ENCODE measurements at places on chromosomes 5 and 9.

DNA sequence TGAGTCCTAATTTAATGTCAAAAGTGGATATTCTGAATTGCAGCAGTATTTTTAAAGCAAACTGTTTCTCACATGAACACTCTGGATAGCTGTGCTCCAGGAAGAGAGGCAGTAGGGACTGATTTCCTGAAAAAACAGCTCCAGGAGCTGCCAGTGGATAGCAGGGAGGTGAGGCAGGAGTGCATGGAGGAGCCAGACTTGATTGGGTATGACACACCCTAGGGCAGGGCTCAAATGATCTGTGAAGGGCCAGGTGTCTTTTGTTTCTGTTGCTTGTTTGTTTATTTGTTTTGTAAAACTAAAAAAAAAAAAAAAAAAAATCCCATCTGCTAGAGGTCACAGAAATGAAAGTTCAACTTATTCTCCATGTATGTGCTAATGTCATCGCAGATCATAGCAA lies 83.4 kb downstream of the ADRB2 start:
- DNase-seq: no peak

DNA sequence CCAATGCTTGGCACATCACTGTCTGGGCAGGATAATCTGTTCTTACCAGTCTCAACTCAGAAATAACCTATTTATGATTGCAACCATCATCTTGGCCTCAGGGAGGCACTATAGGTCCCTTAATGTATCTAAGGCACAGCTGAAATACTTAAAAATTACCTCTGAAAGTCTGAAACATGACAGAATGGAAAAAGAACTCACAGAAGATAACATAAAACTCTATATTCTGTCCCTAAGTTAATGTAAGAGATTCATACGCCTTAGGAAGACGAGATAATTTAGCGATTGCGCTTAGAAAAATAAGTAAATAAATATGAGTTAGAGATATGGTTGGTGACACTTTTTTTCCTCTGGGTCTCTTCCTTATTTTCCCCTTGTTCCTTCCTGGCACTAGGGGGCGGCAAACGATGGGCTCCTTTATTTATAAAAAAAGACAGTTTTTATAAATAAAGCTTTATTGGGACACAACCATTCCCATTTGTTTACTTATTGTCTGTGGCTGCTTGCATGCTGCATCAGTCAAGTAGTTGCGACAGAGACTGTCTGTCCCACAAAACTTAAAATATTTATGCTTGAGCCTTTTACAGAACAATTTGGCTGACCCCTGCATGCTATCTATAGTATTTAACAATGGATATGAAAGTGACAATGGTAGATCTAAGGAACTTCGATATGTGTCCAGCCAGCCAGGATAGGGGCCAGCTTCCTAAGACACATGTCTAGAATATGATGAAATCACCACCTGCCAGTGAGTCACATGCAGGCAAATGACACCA lies 79.6 kb downstream of the PDE4D start:
- peak; percentile 58 for DNase-seq

GRCh38 chr9:120737416-120738165 lies 23.3 kb upstream of the MEGF9 start:
- DNase-seq: no peak

DNA sequence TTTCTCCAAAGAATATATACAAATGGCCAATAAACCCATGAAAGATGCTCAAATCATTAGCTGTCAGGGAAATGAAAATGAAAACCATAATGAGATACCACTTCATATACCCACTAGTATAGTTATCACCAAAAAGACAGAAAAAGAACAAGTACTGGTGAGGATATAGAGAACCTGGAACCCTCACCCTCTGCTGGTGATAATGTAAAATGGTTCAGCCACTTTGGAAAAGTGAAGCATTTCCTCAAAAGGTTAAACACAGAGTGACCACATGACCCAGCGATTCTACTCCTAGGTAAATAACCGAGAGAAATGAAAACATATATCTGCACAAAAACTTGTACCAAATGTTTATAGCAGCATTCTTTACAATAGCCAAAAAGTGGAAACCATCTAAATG lies 72.0 kb downstream of the HSD17B3 start:
- DNase-seq: no peak

DNA sequence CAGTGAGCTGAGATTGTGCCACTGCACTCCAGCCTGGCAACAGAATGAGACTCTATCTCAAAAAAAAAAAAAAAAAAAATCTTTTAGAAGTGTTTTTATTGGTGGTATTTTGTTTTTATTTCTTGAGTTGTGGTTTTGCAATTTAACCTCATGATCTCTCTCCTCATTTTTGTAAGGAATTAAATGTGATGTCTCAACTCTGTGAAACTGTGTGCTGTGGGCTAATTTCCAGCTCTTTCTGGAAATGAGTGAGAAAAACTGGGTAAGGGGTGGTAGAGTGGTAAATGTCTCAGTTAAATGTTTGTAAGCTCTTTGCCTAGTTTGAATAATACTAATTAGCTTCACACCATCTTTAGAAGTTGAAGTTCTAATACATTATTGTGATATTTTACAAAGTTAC lies 29.0 kb downstream of the ACO1 start:
- peak; percentile 50 for DNase-seq

GRCh38 chr5:139078345-139078744 lies 119.8 kb downstream of the SIL1 start:
- DNase-seq: no peak

- DNase-seq: no peak
Measured at GRCh38 chr9:97311798-97312500, 4.5 kb downstream of the CCDC180 start.

GRCh38 chr5:179795049-179795862 lies 1.5 kb downstream of the LTC4S start:
- no peak for DNase-seq

DNA sequence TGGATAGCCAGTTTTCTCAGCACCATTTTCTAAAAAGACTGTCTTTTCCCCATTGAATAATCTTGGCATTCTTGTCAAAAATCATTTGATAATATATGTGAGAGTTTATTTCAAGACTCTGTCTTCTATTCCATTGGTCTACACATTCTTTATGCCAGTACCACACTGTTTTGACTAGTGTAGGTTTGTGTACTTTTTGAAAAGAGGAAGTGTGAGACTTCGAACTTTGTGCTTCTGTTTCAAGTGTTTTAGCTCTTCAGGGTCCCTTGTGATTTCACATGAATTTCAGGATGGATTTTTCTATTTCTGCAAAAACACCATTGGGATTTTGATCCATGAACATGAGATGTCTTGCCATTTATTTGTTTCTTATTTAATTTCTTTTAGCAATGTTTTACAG lies 78.5 kb upstream of the ALDH1A1 start:
- DNase-seq: no peak

DNA sequence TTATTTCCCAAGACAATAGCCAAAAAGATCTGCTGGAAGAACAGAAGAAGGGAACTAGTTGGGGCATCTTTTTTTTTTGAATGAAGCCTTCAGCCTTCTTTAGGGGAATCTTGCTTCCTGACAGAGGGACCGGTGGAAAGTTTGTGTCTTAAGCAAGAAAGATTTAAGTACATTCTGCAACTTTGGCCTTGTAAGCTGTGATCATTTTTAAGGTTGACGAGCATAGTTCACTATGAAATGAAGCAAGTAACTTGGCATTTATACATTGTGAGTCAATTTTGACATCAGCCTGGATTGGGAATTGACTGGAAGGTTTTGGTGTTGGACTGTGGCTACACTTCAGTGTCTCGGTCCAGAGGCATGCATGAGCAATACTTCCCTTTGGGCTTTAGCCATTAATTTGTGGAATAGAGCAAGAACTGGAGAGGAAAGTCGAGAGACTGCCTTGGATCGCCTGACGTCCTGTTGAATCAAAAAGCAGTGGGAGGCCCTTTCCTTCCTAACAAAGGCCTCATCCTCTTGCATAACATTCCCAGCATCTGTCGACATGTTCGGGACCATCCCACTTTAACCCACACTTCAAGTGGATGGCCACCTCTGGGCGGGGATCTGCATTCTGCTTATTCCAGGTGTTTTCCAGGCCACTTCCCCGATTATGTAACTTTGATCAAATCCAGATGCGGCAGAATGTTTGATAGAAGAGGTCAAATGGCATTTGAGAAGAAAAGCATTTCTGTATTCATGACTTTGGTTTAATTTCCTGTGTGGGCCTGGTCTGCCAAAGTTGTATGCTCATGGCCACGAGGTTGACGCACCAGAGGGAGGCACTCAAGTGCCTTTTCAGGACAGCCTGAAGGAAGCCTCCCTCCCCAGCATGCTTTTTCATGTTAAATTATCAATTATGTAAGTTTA lies 12.5 kb downstream of the ABL1 start:
- peak; percentile 100 for DNase-seq

DNA sequence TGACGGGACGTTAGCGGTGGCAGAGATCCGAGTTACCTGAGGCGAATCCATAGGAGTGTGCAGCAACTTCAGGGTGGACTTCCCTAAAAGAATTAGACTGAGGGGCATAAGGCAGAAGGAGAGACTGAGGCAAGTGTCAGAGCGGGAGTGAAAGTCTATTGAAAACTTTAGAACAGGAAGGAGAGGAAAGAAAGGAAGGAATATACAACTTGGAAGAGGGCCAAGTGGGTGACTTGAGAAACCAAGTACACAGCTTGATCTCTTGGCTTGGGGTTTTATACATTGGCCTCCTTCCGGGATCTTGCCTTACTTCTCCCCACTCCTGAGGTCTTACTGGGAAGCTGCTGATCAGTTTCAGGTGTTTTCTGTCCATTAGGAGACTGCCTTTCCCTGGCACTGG lies 84.9 kb downstream of the SNX18 start:
- DNase-seq: no peak

- no peak for DNase-seq
Measured at GRCh38 chr5:1244976-1245375, 19.8 kb downstream of the SLC6A18 start.

- peak; percentile 52 for DNase-seq
Measured at GRCh38 chr9:81609782-81610739, 79.3 kb downstream of the TLE1 start.

DNA sequence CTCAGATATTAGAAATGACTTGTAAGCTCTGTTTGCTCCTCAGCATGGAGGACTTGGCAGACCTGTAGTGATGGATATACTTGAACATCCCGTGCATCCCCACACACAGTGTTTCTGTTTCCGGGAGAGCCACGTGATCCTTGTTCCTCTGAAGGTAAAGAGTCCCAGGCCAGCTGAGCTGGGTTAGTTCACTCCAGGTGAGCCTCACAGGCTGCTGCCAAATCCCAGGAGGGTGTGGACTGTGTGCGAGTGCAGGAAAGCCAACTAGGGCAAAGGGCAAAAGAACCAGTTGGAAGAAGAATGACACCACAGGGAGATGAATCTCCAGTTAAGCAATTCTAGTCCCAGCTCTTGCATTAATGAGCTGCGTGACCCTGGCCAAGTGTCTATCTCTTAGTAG lies 10.4 kb upstream of the TOMM5 start:
- DNase-seq: no peak

- no peak for DNase-seq
Measured at GRCh38 chr5:168030912-168031311, 260.5 kb upstream of the WWC1 start.

GRCh38 chr5:149857499-149857898 lies 87.1 kb downstream of the PDE6A start:
- no peak for DNase-seq

DNA sequence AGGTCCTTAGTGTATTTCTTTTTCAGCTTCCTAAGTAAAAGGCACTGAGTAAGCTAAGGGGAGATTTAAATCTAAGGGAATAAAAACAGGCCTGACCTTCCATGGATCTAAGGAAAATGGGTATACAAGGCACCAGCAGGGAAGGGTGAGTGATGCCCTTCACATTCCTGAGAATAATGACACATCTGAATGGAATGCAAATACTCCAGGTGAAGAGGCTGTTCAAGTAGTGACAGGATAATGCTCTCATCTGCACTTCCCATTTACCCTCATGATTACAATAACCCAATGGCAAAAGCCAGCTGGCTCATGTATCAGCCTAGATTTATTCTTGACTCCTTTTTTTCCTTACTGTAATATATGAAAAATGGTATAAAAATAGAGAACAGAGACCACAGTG lies 216.2 kb upstream of the ACTBL2 start:
- no peak for DNase-seq

DNA sequence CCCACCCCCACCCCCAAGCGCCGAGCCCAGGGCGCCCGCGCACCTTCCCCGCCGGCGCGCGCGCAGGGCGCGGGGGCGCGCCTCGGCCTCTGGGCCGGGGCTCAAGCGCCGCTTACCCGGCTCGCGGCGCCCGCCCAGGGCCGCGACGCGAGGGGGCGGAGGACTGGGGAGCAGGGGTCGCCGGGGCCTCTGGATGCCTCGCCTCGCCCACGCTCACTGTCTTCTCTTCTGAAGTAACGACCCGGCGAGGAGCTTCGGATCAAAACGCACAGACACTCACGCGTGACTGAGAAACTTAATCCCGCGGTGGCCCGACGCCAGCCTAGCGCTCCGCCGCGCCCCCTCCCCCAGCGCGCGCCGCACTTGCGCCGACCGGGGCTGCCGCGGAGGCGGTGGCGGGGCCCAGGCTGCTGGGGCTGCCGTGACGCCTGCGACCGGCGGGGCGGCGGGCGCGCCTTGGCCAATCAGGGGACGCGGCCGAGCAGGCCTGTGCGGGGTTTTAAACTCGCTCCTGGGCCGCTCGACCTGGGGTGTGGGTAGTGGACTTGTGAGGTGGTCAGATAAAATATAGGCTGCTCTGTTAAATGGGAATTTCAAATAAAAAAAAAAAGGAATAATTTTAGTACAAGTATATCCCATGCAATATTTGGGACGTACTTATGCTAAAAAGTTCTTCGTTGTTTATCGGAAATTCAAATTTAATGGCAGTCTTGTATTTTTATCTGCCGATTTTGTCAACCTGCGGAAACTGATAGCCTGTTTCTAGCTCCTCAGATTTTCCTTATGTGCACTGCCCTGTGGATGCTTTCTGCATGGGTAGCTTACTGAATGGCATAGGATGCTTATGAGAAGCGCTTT lies at the start of gene MPDZ:
Gene MPDZ, minus strand, starts transcription at position 409 of the 858 bp plus-strand sequence. CDS start 29,377 bp downstream, outside the sequence.
- peak; percentile 63 for DNase-seq

- DNase-seq: no peak
Measured at GRCh38 chr5:127324756-127325155, 34.2 kb downstream of the MEGF10 start.

DNA sequence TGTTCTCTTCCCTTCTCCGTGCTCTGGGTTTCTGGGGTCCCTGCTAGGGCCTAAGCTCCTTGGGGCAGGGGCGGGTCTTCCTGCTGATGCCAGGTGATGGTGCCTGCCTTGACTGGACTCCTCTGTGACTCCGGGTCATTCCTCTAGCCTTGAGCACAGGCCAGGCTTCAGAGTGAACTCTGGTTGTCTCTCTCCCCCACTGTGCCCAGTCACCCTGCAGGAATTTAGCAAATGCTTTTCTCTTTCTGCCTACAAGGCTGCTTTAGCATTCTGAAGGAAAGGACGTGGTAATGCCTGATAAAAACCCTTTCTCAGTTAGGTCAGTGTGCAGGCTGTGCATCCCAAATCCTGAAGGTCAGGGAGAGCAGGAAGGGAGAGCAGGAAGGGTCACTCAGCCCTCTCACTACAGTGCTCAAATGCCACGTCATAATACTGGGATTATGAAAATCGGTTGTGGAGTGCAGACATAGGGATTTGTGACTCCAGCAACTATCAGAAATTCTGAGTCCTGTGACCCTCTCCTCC lies 2.7 kb downstream of the CXCL14 start:
- DNase-seq: peak; percentile 60
